ENCODE measurements at places on chromosomes 4 and X.

DNA sequence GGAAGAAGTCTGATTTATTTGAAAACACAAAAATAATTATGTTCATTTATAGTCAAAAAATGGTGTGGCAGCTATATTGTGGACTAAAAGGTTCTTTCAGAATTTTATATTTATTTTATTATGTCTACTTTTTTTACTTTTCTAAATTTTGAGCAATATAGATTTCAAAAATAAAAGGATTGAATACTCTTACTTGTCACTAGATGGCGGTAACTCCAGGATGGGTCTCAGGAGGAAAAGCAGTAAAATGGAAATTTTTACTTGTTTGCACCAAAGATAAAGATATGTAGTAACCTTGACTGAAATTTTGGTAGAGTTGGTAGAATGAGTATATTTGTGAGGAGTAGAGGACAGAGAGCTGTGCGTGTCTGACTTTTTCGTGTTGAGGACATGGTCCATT, 14.5 kb upstream of the DACH2 start:
- H3K27me3 ChIP-seq: no peaks in the 10 kb centered on the region
- no peaks in the 10 kb centered on the region for H3K4me1 ChIP-seq
- H3K27ac ChIP-seq: no peak overlapping the region
- H3K4me3 ChIP-seq: no peak overlapping the region
- no peaks in the 10 kb centered on the region for H3K36me3 ChIP-seq
- DNase-seq: no peak

- no peaks in the 10 kb centered on the region for H3K27me3 ChIP-seq
- no peaks in the 10 kb centered on the region for H3K36me3 ChIP-seq
- H3K4me3 ChIP-seq: no peak overlapping the region
- H3K4me1 ChIP-seq: no peaks in the 10 kb centered on the region
- H3K27ac ChIP-seq: no peak overlapping the region
These were observed 577.9 kb downstream of the PPARGC1A start for GRCh38 chr4:23311983-23312382.

DNA sequence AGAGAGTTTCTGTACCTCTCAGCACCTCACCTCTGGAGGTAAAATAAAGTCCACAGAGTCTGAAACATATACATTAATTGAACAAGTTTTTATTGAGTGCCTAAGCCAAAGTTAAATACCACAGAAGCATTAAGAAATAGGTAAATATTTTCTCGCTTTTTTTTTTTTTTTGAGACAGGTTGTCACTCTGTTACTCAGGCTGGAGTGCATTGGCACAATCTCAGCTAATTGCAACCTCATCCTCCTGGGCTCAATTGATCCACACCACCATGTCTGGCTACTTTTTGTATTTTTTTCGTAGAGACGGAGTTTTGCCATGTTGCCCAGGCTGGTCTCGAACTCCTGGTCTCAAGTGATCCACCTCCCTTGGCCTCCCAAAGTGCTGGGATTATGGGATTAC, 10.1 kb upstream of the FNIP2 start:
- no peaks in the 10 kb centered on the region for H3K36me3 ChIP-seq
- no peaks in the 10 kb centered on the region for H3K4me1 ChIP-seq
- H3K27me3 ChIP-seq: no peaks in the 10 kb centered on the region

DNA sequence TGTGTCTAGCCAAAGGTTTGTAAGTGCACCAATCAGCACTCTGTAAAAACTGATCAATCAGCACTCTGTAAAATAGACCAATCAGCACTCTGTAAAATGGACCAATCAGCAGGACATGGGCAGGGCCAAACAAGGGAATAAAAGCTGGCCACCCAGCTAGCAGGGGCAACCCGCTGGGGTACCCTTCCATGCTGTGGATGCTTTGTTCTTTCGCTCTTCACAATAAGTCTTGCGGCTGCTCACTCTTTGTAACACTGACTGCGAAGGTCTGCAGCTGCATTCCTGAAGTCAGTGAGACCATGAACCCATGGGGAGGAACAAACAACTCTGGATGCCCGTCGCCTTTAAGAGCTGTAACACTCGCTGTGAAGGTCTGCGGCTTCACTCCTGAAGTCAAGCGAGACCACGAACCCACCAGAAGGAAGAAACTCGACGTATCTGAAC, 14.3 kb downstream of the HNRNPDL start:
- no peak overlapping the region for H3K4me3 ChIP-seq
- no peak overlapping the region for H3K27ac ChIP-seq
- no peaks in the 10 kb centered on the region for H3K36me3 ChIP-seq
- no peaks in the 10 kb centered on the region for H3K4me1 ChIP-seq

DNA sequence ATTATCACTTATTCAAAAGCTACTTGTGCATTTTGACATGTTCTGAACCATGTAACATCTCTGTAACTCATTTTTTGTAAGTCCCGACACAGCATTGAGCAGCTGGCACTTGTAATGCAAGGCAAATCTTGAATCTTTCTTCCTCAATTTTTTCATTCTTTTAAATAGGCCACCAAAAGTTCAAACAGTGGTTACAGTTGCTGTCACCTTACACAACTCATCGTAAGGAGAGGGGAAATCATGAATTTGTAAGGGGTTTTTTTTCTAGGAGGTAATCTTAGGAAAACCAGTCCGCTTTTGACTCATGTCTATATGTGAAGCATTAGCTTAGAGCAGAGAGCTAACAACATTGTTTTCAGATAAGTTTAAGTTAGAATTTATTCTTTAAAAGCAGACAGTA, 124.5 kb downstream of the PDLIM5 start:
- no peak for DNase-seq
- H3K36me3 ChIP-seq: no peaks in the 10 kb centered on the region
- no peaks in the 10 kb centered on the region for H3K4me1 ChIP-seq
- H3K27ac ChIP-seq: no peak overlapping the region
- no peak overlapping the region for H3K4me3 ChIP-seq
- no peaks in the 10 kb centered on the region for H3K27me3 ChIP-seq

- no peak overlapping the region for H3K4me3 ChIP-seq
- no peaks in the 10 kb centered on the region for H3K4me1 ChIP-seq
- no peaks in the 10 kb centered on the region for H3K36me3 ChIP-seq
- H3K27ac ChIP-seq: no peak overlapping the region
- DNase-seq: no peak
- H3K27me3 ChIP-seq: no peaks in the 10 kb centered on the region
These were observed 9.3 kb downstream of the SORCS2 start for GRCh38 chr4:7201420-7202305.

GRCh38 chrX:22246620-22247019, 26.1 kb upstream of the CBLL2 start:
- no peaks in the 10 kb centered on the region for H3K4me1 ChIP-seq
- H3K27me3 ChIP-seq: no peaks in the 10 kb centered on the region
- no peak for DNase-seq
- H3K36me3 ChIP-seq: no peaks in the 10 kb centered on the region
- no peak overlapping the region for H3K27ac ChIP-seq
- H3K4me3 ChIP-seq: no peak overlapping the region

GRCh38 chrX:139890991-139891700, 41.7 kb downstream of the ATP11C start:
- DNase-seq: no peak
- no peaks in the 10 kb centered on the region for H3K36me3 ChIP-seq
- no peaks in the 10 kb centered on the region for H3K27me3 ChIP-seq
- no peaks in the 10 kb centered on the region for H3K4me1 ChIP-seq
- no peak overlapping the region for H3K27ac ChIP-seq

DNA sequence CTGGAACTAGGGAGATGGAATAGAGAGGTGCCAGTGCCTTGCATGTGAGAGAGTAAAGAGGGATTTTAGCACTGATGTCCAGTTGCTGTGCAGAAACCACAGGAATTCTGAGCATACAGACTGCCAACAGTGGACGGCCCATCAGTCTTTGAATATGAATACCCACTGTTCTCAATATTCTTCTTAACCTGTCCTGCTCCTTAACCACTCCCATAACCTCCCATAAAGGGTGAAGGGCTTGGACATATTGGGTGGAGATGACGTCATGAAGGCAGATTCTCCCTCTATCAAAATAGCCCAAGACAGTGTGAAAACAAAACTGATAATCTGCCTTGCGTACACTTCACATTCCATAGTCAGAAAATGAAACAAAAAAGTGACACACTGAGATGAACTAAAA, 1313.7 kb upstream of the PABPC4L start:
- no peak for DNase-seq
- H3K27me3 ChIP-seq: no peaks in the 10 kb centered on the region

GRCh38 chr4:163269869-163270268, 62.5 kb downstream of the NPY1R start:
- no peaks in the 10 kb centered on the region for H3K4me1 ChIP-seq
- H3K4me3 ChIP-seq: no peak overlapping the region
- H3K27ac ChIP-seq: no peak overlapping the region
- no peaks in the 10 kb centered on the region for H3K36me3 ChIP-seq

DNA sequence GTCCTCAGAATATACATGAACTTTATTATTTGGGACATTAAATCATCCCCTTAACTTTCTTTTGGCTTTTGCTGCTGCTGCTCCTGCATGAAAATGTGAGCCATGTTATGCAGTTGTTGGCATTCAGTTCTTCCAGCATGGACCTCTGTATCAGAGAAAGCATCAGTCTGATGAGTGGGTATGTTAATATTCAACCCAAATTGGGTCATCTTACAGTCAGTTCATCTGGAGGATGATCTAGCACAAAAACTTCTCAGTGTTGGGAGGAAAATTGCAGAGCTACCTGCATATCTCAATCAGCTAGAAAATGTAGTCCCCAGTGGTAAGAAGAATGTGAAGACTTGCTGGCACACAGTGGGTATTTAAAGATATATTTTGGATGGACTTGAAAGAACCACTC, 96.7 kb downstream of the IL1RAPL2 start:
- no peaks in the 10 kb centered on the region for H3K36me3 ChIP-seq
- no peak overlapping the region for H3K4me3 ChIP-seq
- no peaks in the 10 kb centered on the region for H3K4me1 ChIP-seq
- no peaks in the 10 kb centered on the region for H3K27me3 ChIP-seq

DNA sequence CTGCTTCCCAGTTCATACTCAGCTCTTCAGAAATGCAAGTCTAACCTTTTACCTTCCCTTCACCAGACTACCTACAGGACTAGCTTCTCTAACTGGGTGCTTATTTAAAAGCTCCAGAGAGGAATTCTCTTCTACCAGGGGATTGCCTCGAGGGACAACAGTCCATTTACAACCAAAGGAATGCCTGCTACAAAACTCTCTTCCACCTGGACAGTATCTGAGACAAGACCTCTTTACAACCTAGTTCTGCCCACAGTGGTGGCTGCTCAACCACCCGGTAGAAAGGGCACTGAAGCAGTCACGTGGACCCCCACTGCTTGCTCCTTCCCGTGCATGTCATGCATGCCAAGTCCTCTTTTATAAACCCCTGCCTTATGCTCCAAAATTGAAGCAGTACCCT, 158.1 kb upstream of the ANXA10 start:
- H3K27ac ChIP-seq: no peak overlapping the region
- DNase-seq: no peak
- H3K36me3 ChIP-seq: no peaks in the 10 kb centered on the region
- H3K4me3 ChIP-seq: no peak overlapping the region
- H3K27me3 ChIP-seq: no peaks in the 10 kb centered on the region

GRCh38 chr4:29259556-29259955, 1460.6 kb upstream of the PCDH7 start:
- DNase-seq: no peak
- no peaks in the 10 kb centered on the region for H3K4me1 ChIP-seq
- no peak overlapping the region for H3K4me3 ChIP-seq
- H3K27ac ChIP-seq: no peak overlapping the region

DNA sequence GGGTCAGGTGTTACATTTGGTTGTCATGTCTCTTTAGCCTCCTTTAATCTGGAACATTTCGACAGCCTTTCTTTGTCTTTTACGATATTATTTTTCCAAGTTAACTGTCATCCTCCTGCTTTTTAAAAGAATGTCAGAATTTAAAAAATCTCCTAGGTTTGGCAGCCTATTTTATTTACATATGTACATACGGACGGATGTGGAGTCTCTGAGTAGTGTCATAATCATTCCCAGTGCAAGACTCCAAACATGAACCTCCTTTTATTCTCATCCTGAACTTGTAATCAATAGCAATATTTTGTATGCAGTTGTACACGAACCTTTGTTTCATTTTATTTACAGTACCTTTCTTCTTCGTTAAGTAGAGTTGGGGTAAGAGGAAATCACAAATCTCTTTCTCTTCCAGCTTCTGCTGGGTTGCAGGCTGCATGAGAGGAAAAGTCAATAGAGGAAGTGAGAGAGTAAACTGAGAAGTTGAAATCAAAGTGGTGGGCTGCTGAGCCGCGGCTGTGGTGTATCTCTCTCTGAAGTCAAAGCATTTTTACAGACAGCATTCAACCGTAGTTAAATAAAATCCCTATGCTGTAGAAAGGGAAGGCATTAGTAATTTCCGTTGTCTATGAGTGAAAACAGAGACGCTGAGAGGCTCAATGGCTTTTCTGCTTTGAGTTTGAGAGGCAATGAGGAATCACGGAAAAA, 53.9 kb upstream of the RPS6KA3 start:
- no peak overlapping the region for H3K27ac ChIP-seq
- peaks cover 4% of the 10 kb centered on the region for H3K4me1 ChIP-seq
- H3K4me3 ChIP-seq: peak overlapping the region; percentile 29
- H3K36me3 ChIP-seq: no peaks in the 10 kb centered on the region
- DNase-seq: no peak
- no peaks in the 10 kb centered on the region for H3K27me3 ChIP-seq

- no peak within 1 kb of the TSS for H3K27ac ChIP-seq
- no peaks in the 10 kb centered on the region for H3K4me1 ChIP-seq
- no peaks in the 10 kb centered on the region for H3K36me3 ChIP-seq
- no peak for DNase-seq
These were observed at the start of gene NHSL2 for GRCh38 chrX:71910643-71910985. Gene NHSL2 (plus strand): TSS chrX:71910845.

DNA sequence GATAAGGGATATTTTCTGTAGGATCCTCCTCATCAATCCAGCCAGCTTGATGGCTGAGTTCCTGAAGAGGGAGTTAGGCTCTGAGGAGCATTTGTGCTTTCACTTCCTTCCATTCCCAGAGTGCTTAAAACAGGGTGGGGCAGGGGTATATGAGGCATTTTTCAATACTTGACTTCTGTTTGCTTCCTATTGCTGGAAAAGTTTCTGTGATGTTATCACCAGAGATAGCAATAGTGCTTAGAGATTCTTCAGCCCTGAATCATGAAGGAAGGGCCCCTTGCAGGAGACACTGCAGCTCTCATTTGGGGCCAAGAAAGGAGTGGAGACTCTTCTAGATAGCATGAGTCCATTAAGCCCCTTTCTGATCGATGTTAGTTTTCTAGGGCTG, 166.7 kb upstream of the RPS6KA3 start:
- H3K36me3 ChIP-seq: no peaks in the 10 kb centered on the region
- no peaks in the 10 kb centered on the region for H3K27me3 ChIP-seq
- no peak overlapping the region for H3K4me3 ChIP-seq
- no peak for DNase-seq
- no peak overlapping the region for H3K27ac ChIP-seq

DNA sequence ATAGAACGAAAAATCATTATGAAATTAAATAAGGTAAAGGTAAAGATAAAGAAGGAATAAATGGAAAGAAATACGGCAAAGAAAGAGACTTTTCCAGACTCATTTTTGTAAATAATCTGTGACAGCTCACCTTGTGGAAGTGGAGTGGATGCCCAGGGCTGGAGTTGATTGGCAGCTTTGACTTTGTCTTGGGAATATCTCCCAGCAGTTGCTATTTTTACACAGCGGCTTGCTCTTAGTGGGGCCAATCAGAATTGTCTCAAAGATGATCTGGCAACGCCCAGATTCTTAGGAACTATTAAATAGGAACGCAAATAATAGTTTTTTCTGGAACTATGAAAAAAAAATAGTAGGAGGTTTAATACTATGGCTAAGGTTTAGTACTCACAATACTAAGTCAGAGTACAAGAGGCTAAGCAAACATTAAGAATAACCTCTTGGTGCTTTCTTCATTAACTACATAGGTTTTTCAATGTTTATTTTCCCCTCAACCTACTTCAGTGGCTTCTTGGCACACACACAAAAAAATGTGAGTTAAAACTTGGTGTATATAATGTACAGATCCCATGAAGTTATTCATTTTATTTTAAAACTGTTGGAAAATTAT, 132.7 kb downstream of the TRAM1L1 start:
- no peak overlapping the region for H3K27ac ChIP-seq
- no peaks in the 10 kb centered on the region for H3K36me3 ChIP-seq
- H3K4me1 ChIP-seq: no peaks in the 10 kb centered on the region
- no peak for DNase-seq
- no peaks in the 10 kb centered on the region for H3K27me3 ChIP-seq
- H3K4me3 ChIP-seq: no peak overlapping the region

Data from naive thymus-derived CD4-positive, alpha-beta T cell (primary cell).